Stimulated activated CD8-positive, alpha-beta memory T cell treated with anti-CD3 and anti-CD28 coated beads, Interleukin-7, amount 100 ng/mL, for 4 hours (primary cell): ENCODE measurements at places on chromosomes 5 and 9.

DNA sequence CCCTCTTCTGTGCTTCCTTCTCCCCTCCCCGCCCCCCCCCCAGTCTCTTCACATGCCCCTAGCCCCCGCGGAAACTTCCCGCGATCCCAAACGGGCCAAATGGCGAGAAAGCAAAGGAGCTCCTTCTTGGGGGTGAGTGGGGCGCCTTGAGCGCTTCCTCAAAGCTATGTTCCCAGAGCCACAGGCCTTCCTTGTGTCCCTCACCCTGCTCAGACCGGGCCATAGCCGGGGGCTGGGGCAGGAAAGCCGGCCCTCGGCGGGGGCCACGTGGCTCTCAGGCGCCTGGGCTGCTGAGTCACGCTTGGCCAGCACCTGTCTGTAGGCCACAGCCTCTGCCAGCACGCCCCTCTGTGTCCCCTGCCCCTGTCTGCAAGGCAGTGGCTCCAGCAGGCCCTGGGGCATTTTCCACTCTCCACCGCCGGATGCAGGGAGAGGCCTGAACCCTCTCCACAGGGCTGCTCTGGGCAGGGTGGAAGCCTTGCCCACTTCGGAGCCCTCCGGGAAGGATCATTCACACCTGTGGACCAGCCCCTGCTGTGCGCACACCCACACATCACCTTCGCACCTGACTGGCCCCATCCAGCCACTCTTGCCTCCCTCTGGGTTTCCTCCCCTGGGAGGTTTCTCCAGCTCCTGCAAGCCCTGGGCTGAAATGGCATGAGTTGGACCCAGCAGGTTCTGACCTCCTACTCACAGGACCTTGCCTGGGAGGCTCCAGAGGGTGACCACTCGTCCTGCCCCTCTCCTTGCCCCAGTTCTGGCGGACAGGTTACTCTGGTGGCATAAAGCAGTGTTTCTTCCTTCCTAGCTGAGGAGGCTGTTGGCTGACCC lies 1.2 kb upstream of the SQSTM1 start:
- peak; percentile 45 for DNase-seq

DNA sequence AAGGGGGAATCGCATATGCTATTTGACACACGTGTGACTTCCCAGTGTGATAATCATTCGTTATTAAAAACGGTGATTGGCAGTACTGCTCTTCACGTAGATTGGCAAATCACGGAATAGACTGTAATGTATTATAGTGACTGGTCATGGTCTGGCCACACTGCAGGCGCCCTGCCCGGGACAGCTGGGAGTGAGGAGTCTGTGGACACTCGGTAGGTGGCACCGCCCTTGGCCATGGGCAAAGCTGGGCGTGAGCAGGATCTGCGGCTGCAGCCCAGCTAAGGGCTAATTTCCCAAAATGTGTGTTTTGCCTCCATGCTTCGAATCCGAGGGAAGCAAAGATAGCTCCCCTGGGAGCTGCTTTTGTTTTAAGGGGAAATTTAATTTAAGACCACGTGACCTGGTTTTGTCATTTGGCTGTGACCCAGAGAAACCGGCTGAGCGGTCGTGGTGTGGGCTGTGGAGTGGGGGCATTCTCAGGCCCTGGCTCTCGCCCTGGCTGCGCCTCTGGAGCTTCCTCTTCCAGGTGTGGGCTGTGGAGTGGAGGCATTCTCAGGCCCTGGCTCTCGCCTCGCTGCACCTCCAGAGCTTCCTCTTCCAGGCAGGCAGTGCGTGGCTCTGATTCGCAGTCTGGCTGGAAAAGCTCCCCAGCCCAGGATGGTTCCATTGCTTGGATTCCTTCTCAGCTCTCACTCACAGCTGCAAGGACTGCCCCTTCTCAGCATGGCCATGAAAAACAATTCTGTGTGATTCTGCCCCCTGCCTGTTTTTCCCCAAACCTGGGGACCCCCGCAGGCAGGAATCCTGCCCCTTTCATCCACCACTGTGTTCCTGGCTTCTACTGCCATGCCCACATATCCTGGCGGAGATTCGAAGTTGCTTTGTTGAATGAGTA lies 131.1 kb downstream of the OLFM1 start:
- no peak for DNase-seq

DNA sequence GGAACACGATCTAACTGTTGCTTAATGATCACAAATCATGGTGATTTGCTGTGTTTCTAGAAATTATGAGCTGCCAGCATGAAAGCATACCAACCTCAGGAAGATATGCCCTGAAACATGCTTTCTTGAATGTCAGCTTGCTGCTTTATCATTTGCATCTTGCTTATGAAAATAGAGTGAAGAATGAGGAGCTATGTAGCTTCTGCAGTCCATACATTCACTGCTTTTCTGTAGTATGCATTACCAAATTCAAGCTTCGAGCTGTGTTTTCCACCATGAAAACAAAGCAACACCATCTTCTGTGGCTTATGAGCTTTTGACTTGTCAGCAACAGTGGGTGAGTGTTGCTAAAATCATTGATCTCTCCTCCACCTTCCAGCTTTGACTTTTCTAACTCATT lies 16.5 kb downstream of the F2RL2 start:
- DNase-seq, result no peak

DNA sequence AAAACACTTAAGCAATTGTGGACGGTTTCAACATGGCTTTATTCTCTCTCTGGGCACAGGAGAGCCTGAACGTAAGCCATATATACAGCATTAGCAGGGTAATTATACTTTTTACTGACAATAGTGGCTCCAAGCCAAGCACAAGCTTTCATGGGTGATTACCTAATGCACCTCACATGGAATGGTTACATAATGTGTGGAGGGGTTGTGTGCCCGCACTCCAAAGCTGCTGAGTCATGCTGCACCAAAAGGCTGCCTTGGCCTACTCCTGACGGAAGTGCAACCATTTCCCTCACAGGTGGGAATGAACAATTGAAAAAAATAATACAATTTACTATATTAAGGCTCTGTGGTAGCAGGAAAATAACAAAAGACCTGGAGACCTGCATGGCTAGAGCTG lies 86.5 kb upstream of the ATP10B start:
- DNase-seq, result no peak

GRCh38 chr5:129459777-129460671 lies at the start of gene ADAMTS19:
Gene ADAMTS19, plus strand, starts transcription at chr5:129460298. Its CDS starts 94 bp downstream, at chr5:129460392.
- DNase-seq, result no peak

- no peak for DNase-seq
Measured at GRCh38 chr5:37184748-37185364, 64.3 kb downstream of the CPLANE1 start.

DNA sequence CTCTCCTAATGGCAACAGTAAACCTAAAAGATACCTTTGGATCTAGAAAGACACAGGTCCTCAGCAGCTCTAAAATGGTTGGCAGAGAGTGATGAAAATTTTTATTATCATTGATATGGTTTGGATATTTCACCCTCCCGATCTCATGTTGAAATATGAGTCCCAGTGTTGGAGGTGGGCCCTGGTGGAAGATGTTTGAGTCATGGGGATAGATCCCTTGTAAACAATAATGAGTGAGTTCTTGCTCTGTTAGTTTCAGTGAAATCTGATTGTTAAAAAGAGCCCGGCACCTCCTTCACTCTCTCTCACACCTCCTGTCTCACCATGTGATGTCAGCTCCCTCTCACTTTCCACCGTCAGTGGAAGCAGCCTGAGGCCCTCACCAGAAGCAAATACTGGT lies 117.7 kb downstream of the FRMD3 start:
- no peak for DNase-seq

GRCh38 chr9:126667190-126668055 lies 53.7 kb downstream of the LMX1B start:
- DNase-seq, result no peak

- no peak for DNase-seq
Measured at GRCh38 chr5:101977729-101978345, 318.2 kb downstream of the SLCO4C1 start.

GRCh38 chr9:23555851-23556250 lies 270.2 kb downstream of the ELAVL2 start:
- no peak for DNase-seq

DNA sequence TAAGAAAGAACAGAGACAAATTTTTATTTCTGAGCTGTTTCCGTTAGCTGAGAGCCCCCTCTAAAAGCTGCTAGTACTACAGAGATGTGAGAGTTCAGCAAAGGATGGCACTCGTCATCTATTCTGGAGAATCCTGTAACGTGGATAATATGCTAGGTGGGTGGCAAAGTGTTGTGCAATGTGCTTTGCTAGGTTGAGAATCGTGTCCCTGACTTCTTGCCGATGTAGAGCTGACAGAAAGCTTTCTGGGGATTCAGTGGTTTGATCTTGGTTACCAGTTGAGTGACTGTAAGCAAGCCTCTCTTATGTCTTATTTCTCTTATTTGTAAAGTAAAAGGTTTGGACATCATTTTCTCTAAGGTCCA lies 298.3 kb upstream of the ACTBL2 start:
- DNase-seq, result no peak

DNA sequence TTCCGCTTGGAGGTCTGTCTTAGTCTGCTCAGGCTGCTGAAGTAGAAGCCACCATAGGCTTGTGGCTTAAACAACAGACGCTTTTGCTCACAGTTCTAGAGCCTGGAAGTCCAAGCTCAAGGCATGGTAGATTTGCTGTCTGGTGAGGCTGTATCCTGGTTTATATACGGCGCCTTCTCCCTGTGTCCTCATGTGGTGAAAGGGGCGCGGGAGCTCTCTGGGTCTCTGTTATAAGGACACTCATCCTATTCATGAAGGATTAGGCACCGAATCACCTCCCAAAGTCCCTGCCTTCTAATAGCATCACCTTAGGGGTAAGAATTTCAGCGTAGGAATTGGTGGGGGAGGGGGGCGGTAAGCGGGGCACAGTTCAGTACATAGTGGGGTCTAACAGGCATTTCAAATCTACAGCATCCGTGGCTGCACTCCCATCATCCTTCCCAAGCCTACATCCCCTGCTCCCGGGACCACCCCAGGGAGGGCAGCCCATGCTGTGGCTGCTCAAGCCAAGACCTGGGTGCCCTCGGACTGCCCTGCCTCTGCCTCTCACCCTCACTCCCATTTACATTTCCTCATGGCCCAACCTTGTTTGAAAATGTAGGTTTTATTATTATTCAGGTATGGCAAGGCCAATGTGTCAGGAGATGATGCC lies 15.1 kb upstream of the LPCAT1 start:
- DNase-seq, result no peak

GRCh38 chr5:173962436-173962972 lies 26.5 kb upstream of the C5orf47 start:
- DNase-seq, result no peak

DNA sequence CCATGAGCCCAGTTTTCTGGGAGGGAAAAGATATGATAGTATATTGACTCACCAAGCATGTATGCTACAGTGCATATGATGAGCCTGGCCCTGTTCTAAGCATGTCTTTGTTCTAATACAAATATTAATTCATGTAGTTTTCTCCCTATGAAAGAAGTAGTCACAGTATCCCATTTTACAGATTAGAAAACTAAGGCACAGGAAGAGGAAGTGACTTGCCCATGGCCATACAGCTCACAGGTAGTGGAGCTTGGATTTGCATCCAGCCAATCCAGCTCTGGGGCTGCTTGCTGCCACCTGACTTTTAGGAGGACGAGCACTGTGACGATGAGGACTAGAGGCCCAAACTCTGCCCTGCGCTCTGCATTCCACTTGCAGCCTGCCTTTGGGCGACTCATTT lies 76.4 kb downstream of the AK8 start:
- no peak for DNase-seq

- DNase-seq, result no peak
Measured at GRCh38 chr5:129031886-129032683, 62.5 kb upstream of the ISOC1 start.

GRCh38 chr5:90037646-90038045 lies 371.9 kb downstream of the CETN3 start:
- DNase-seq, result no peak

- DNase-seq, result no peak
Measured at GRCh38 chr5:56323505-56323904, 90.4 kb upstream of the ANKRD55 start.

- no peak for DNase-seq
Measured at GRCh38 chr5:1151316-1151715, 39.5 kb upstream of the SLC12A7 start.

GRCh38 chr5:171858303-171858702 lies 72.7 kb downstream of the SMIM23 start:
- DNase-seq, result no peak

DNA sequence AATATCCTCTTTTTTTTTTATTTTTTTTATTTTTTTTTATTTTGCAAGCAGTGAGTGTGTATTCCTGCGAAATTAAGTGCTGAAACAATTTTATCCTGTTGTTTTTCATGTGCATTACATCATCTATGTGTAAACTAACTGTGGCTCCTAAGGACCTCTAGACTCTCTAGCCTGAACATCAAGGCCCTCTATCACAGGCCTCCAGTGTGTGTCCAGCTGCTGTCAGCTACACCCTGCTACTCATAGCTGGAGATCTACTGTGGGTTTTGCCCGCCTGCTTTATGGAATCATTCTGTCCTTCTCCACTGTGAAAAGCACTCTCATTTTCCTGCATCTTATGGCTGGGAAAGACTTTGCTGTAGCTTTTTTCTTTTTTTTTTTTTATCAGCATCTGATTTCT lies 157.8 kb downstream of the KCTD16 start:
- DNase-seq, result no peak

- no peak for DNase-seq
Measured at GRCh38 chr5:7927466-7928375, 58.8 kb downstream of the MTRR start.

GRCh38 chr5:168328814-168329213 lies 37.4 kb downstream of the WWC1 start:
- DNase-seq, result no peak

DNA sequence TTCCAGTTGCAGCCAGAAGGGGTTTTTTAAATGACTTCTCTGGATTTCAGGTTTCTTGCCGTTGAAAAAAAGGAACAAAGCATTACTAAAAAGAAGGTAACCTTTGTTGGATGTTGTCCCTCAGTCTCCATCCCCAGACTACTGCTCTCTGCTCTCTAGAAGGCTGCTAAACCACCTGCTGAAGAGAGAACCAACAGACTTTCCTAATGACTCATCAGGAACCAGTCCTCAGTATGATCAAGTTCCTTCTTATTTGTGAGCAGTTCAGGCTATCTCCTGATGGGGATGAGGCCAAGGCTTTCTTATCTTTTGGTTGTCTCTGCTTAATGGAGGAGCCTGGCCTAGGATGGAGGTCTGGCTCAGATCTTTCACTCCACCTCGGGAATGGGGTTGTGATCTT lies 4.1 kb downstream of the KIF4B start:
- no peak for DNase-seq
